H1 (cell line): ENCODE measurements at places on chromosomes 12 and 14. TPM values are rescaled to one million over a fixed set of nuclear protein-coding genes. Genes with fewer than 3 reads are reported as not detected.

CAND1 gene
- total RNA-seq, result 271 and 277 TPM in 2 replicates

SLC38A4 gene
- 15.4 and 15.5 TPM in 2 replicates for total RNA-seq

AP4S1 gene
- total RNA-seq, result 9.9 and 12.1 TPM in 2 replicates

USP44 gene
- total RNA-seq, result 191 and 197 TPM in 2 replicates

TDRD9 gene
- not detected in 2 replicates for total RNA-seq

GLT1D1 gene
- total RNA-seq, result 3.6 and 4.1 TPM in 2 replicates

KRT72 gene
- total RNA-seq, result not detected in 2 replicates
